ENCODE measurements at places on chromosomes 12 and 14.

DNA sequence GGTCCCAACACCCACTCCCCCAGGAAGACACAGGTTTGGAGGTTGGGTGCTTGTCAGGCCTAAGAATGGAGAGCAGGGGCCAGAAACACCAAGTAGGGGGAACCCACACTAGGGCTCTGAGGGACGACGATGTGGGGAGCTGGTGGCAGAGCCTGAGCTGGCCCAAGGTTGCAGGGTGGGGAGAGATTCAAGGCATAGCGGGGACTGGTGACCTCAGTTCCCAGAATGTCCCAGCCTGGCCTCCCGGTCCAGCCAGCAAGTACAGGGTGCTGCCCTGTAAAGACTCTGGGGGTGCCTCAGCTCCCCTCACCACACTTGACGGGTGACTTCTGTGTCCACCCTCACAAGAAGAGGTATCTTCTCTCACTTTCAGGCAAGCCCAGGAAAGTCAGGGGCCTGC, 86.7 kb downstream of the ALG10 start:
- DNase-seq: no peak

DNA sequence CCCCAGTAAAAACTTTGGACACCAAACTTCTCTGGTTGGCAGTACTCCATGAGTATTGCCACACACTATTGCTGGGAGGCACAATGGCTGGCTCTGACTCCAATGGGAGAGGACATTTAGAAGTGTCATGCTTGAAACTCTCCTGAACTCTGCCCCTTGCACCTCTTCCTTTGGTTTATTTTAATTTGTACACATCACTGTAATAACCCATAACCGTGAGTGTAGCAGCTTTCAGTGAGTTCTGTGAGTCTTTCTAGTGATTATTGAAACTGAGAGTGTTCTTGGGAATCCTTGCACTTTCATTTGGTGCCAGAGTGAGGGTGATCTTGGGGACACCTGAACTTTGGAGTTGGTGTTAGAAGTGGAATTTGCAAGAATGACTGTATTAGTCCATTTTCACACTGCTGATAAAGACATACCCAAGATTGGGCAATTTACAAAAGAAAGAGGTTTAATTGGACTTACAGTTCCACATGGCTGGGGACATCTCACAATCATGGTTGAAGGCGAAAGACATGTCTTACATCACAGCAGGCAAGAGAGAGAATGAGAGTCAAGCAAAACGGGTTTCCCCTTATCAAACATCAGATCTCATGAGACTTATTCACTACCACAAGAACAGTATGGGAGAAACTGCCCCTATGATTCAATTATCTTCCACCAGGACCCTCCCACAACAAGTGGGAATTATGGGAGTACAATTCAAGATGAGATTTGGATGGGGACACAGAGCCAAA, 41.3 kb upstream of the CEP83 start:
- DNase-seq: no peak

- DNase-seq: no peak
Observed at GRCh38 chr12:98178126-98178525, 337.3 kb upstream of the TMPO start.

GRCh38 chr12:22631863-22632463, 7.0 kb downstream of the ETNK1 start:
- DNase-seq: no peak

- DNase-seq: no peak
Observed at GRCh38 chr12:67045650-67046049, 223.5 kb upstream of the CAND1 start.

DNA sequence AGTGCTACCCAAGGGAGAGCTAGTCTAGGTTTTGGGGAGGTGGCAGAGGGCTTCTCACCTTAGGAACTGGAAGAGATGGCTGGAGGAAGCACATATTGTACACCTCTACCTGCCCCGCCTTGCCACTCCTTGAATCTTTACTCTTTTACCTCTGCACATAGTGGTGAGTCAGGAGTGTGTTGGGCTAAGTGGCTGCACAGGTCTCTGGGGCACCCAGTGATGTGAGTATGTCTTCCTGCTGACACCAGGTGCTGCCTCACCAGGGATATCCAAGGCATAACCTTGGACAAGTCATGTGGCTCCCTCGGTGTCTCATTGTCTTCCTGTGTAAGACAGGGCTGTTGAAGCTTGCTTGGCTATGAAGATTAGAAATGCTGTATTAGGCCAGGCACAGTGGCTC, 19.8 kb upstream of the CABP1 start:
- no peak for DNase-seq

GRCh38 chr12:88604646-88605045, 24.4 kb upstream of the KITLG start:
- DNase-seq: no peak

All from iPS DF 19.7 (cell line).